ENCODE measurements at places on chromosomes 16 and 17.
A peak's percentile ranks its signal among the peaks of the same experiment; 100 is the strongest.

DNA sequence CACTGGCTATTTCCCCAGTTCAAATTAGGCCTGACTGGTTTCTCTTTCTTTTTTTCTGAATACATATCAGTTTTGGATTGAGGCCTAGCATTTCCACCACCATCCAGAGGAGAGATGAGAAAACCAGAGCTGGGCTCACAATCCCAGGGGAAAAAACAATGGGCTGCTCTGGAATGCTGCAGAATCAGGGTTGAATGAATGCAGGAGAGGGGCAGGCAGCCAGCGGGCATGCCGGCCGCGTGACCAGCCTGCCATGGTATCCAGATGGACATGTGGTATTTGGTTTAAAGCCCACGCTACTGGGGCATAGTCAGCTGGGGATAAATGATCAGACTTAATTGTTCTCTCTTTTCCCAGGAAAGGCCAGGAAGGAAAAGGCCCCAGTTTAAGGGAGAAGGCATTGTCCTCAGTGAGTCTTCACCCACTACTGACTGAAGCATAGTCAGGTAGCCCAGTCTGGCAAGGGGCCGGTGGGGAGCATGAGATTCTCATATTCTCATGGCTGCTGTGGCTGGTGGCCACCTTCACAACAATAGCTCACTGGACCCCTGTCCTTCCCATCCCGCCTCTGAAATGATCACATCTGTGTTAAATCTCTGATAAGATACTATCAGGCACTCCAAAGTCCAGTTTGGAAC is 38.7 kb upstream of the RHOT1 start:
- no peak for DNase-seq

DNA sequence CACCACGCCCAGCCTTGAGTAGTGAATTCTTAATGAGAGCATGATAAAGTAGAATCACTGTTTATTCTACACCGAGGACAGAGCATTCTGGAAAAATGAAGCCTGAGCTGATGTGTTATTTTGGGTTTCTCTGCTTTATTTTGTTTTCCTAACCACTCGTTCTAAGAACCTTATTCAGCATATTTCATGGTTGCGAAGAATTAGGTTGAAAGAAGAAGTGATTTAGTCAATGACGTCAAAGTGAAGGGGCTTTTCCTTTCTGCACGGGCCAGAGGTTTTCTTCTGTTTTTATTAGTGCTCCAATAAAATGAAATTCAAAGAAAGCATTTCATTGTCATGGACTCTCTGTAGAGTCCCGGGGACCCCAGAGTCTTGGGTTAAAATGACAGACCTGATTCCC is 178.5 kb downstream of the MAF start:
- DNase-seq = no peak

- DNase-seq = no peak
These were observed 14.7 kb downstream of the TBX2 start for GRCh38 chr17:61414141-61414935.

DNA sequence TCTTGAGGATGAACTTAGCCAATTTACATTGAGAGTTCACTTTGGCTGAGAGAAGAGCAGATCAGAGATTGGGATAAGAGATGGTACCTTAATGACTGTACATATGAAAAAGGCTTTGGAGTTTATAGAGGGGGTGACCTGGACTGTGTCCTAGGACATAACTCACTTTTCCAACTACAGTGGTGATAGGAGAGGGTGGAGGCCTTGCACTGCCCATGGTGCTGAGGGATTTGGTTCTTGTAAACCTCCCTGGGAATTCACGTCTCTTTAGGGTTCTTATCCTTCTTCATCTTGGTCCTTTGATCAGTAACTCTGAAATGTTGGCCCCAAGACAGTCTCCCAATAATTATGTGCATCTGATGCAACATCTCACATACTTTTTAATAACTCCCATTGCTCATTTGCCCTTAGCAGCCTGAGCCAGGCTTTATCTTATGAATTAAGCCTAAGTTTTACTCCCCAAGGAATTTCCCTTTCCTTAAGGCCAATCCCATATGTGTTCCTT is at the start of gene OR4D1:
TSS of gene OR4D1 (plus strand) at position 455 of the 505 bp plus-strand sequence. CDS start 6,770 bp downstream, outside the sequence.
- DNase-seq = no peak

- DNase-seq = no peak
These were observed 12.9 kb downstream of the ITGAX start for GRCh38 chr16:31367853-31368252.

DNA sequence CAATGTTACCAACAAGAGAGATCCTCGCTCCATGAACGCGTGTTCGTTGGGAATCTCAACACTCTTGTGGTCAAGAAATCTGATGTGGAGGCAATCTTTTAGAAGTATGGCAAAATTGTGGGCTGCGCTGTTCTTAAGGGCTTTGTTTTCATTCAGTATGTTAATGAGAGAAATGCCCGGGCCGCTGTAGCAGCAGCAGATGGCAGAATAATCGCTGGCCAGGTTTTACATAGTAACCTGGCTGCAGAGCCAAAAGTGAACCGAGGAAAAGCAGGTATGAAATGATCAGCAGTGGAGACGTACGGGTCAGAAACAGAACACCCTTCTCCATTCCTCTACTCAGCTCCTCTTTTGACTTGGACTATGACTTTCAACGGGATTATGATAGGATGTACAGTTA is 13.3 kb downstream of the SOCS1 start:
- DNase-seq = no peak

DNA sequence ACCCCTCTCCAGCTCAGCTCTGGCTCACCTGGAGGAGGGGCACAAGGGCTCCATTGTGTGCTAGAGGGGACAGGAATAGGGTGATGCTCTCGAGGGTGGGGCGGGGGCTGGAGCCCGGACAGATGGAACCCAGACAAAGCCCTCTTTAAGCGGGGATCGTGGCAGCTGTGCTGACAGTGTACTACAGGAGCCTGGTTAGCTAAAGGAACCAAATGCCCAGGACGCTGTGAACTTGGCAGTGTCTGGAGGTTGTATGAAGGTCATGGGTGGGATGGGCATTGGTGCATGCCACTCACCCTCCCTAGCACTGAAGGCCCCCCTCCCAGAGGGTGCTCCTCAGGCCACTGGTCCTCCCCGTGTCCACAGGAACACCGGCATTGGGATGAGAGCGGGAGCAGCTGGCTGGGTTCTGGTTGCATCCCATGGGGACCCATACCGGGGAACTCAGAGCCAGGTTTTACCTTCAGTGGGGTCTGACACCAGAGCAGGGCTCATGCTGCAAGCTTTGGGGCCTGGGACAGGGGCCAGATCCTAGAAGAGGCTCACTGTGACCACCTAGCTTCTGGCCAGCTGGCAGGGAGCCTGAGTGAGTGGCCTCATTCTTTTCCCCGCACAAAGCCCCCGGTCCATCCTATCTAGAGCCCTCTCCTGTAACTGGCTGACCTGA is 11.9 kb downstream of the KIF19 start:
- no peak for DNase-seq

DNA sequence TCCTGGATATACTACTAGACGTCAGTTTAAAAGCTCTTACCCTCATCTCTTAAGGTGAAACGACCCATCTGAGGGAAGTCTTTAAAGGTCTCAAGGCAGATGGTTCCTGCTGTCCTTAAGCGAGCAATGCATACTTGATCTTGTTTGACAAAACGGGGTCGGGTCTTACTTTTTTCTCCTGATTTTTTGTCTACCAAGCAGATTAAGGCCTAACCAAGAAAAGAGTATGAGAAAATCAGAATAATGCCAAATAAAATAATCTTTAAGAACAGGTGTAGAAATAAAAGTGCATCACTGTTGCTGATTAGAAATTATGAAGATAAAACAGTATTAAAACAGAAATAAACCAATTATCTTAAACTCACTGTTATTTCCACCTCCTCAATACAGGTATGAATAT is 24.4 kb upstream of the RSL1D1 start:
- DNase-seq = no peak

DNA sequence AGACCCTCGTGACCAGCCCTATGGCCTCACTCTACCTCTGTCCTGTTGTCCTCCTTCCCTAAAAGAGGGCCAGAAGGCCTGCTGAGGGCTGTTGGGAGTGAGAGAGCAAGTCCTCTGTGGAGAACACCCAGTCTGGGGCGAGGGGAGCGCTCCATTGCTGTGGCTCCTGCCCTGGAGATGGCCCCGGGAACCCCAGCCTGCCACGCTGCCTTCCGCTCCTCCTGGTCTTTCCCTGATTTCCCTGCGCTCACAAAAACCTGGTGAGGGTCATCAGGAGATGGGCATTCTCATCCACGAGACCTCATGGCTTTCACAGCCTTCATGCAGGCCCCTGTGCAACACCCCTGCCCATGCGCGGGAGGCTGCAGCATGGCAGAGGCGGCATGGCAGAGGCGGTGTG is 21.2 kb downstream of the DRC3 start:
- DNase-seq = no peak

- DNase-seq = no peak
These were observed 4.2 kb upstream of the CCNF start for GRCh38 chr16:2425008-2425518.

- DNase-seq = no peak
These were observed 1.6 kb downstream of the FAM83G start for GRCh38 chr17:19002805-19003542.

- no peak for DNase-seq
These were observed 74.5 kb downstream of the ZNF423 start for GRCh38 chr16:49781401-49781800.

GRCh38 chr17:48561884-48562810 is 16.0 kb downstream of the HOXB4 start:
- no peak for DNase-seq

GRCh38 chr16:1208239-1208830 is 16.7 kb downstream of the TPSG1 start:
- DNase-seq = no peak

DNA sequence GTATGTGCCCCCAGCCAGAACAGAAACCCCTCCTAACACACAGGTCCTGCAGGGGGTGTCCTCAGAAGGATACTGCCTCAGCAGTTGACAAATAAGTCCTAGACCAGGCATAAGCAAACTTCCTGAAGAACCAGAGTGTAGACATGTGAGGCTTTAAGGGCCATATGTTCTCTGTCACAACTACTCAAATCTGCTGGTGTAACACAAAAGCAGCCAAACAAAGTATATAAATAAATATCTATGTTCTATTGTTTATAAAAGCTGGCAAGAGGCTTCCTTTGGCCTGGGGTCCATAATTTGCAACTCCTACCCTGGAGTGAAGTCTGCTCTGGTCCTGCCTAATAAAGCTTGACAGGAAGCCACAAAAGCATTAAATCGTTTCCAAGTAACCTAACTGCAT is 9.9 kb downstream of the FAM83G start:
- no peak for DNase-seq

DNA sequence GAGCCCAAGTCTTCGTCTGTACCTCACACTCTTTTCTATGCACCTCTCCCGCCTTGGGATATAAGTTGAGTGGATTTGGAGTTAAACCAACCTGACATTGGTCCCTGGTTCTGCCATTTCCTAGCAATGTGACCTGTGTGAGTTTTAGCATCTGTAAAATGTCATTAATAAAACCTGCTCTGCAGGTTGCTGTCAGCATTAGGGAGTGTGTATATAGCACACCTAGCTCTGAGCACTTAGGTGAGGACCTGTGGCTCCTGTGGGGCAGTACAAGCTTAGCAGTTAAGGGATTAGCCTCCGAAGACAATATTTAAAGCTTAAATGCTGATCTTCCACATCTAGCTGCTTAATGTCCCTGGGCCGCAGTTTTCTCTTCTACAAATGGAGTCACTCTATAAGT is 248.0 kb downstream of the TMEM114 start:
- DNase-seq = peak; percentile 50

GRCh38 chr17:43591779-43592562 is 45.8 kb upstream of the ETV4 start:
- DNase-seq = no peak

- no peak for DNase-seq
These were observed 17.2 kb upstream of the ADGRG1 start for GRCh38 chr16:57611181-57611580.

- peak; percentile 64 for DNase-seq
These were observed 23.9 kb downstream of the ZNF213 start for GRCh38 chr16:3158510-3159314.

GRCh38 chr16:2787406-2787805 is at the start of gene PRSS33:
PRSS33 (minus strand) TSS chr16:2787560; CDS start chr16:2786547, 1,013 bp downstream.
- no peak for DNase-seq

DNA sequence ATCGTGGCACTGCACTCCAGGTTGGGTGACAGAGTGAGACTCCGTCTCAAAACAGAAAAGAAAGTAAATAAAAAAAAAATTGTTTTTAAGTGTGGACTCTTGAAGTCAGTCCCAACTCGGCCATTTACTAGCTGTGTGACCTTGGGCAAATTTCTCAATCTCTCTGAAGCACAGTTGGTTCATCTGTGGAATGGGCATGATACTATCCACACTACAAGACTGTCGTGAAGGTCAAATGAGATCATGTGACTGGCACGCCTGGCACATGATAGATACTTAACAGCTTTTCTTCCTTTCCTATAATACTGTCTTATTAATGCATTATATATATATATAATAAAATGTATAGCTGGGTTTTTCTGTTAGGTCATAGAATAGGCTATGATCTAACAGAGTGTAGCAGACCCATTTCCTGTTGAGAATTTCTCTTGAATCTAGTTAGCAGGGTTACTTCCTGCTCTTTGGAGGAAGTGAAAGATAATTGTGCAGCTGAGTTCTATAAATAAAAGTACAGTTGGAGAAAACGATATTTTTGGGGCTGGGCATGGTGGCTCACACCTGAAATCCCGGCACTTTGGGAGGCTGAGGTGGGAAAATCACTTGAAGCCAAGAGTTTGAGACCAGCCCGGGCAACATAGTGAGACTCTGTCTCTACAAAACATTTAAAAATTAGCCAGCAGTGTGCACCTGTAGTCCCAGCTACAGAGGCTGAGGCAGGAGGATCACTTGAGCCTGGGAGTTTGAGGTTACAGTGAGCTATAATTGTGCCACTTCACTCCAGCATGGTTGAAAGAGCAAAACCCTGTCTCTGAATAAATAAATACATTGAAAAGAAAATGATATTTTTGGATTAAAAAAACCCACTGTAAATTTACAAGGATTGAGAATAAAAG is 7.3 kb downstream of the MILR1 start:
- DNase-seq = peak; percentile 2

DNA sequence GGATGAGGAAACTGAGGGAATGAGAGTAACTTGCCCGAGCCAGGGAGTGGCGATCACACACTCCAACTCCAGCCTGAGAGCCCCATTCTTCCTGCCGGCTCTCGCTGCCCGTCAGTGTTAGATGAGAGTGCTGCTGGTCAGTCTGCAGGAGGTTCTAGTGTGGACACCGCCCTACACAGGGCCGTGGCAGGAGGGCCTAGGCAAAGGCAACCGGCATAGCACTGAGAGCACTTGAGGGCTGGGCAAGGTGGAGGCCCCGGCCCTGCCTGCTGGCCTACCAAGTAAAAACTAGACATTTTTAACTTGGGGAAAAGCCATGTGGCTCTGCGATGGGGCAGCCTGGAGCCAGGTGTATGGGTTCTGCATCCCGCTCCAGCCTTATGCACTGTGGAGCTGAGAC is 354.8 kb downstream of the SEC14L1 start:
- DNase-seq = no peak

DNA sequence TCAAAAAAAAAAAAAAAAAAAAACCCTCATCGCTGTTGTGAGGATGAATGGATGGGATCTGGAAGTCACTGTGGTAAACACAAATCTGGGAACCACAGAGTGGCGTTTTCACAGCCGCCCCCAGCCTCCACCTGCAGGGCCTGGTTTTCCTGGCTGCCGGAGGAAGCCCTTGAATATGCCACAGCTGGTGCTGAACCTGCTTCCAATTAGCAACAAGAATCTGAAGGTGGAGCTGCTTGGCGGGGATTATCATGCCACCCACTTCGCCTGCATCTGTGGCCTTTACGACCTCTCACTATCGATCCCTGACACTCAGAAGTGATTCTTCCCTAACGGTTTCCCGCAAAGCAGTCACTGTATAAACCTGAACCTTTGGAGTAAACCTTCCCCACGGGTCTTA is 16.1 kb downstream of the MRM3 start:
- DNase-seq = no peak
